ENCODE measurements at places on chromosomes 11 and 22. TPM values are rescaled to one million over a fixed set of nuclear protein-coding genes. Genes with fewer than 3 reads are reported as not detected.

GRCh38 chr11:2688381-2689231 is 11.2 kb downstream of the KCNQ1OT1 start:
- no peak overlapping the region for H3K27ac ChIP-seq
- H3K27me3 ChIP-seq: no peaks in the 10 kb centered on the region
- no peaks in the 10 kb centered on the region for H3K4me1 ChIP-seq
- DNase-seq: no peak

- no peaks in the 10 kb centered on the region for H3K4me1 ChIP-seq
- DNase-seq: no peak
- H3K27ac ChIP-seq: no peak overlapping the region
- H3K36me3 ChIP-seq: no peaks in the 10 kb centered on the region
- no peak overlapping the region for H3K4me3 ChIP-seq
These were observed 256.7 kb upstream of the CCDC90B start for GRCh38 chr11:83542861-83543260.

DNA sequence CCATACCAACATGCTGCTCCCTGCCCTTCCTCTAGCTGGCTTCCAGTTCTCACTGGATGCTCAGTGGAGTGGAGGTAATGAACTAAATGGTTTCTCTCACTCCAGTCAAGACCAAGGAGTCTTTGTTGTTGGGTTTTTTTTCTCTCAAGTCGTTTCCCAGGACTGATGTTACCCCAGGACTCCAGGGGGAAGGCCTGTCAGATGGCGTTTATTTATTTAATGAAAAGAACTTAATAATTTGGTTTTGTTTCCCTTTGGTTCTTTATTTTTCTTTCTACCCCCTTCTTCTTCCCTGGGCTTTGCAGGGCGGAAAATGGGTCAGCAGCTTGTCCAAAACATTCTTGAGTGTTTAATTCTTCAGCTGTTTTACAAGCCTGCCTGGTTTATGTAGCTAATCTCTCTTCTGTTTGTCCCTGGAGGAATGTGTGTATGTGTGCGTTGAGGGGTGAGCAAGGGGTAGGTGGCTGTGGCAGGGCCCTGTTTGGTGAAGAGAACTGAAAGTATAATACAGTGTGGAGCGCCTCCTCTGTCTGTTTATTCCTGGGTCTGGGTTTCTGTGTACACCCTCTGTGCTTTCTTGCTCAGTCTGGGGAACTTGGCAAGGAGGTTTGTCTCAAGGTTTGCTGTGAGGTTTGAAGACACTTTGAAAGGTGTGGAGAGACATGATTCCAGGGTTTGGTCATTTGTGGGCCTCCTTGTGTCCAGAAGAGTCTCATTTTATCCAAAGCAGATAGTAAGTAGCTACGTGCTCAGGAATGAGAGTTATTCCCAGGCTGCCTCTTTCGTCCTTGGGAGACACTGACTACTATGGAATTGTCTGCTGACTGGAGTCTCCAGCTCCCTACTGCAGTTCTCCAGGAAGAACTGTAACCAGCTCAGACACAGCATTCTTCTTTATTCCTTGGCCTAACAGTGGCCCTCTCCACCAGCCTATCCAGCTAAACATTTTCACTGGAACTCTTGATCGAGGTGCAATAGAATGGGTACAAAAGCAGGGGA is 175.5 kb downstream of the ADAMTS15 start:
- H3K4me3 ChIP-seq: no peak overlapping the region
- no peaks in the 10 kb centered on the region for H3K36me3 ChIP-seq
- H3K4me1 ChIP-seq: peaks cover 14% of the 10 kb centered on the region
- no peaks in the 10 kb centered on the region for H3K27me3 ChIP-seq

GRCh38 chr11:59562292-59562691 is 51.0 kb downstream of the OR4D9 start:
- no peaks in the 10 kb centered on the region for H3K27me3 ChIP-seq
- H3K27ac ChIP-seq: no peak overlapping the region
- no peak for DNase-seq
- peaks cover 4% of the 10 kb centered on the region for H3K4me1 ChIP-seq

- DNase-seq: no peak
- no peak overlapping the region for H3K4me3 ChIP-seq
- peaks cover 4% of the 10 kb centered on the region for H3K36me3 ChIP-seq
- no peaks in the 10 kb centered on the region for H3K4me1 ChIP-seq
- no peak overlapping the region for H3K27ac ChIP-seq
These were observed 9.0 kb downstream of the CRKL start for GRCh38 chr22:20926243-20926642.

DNA sequence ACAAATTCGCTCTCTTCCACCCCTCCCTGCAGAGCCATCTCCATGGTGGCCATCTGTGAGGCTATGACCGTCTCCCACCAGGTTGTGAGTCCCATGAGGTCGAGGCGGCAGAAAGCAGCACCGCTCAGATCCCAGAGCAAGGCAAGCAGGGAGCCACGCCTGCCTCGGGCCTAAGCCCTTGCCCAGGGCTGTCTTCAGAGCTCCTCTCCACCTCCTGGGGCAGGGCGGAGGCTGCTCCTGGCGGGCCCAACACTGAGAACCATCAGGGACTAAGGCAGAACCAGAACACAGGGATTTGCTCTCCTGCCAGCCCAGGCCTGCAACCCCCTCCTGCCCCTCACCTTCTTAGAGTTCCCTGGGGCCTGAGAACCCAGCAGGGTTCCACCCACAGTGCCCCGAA is 80.9 kb upstream of the WNT11 start:
- no peak overlapping the region for H3K27ac ChIP-seq
- no peaks in the 10 kb centered on the region for H3K36me3 ChIP-seq
- no peak overlapping the region for H3K4me3 ChIP-seq
- H3K4me1 ChIP-seq: no peaks in the 10 kb centered on the region

DNA sequence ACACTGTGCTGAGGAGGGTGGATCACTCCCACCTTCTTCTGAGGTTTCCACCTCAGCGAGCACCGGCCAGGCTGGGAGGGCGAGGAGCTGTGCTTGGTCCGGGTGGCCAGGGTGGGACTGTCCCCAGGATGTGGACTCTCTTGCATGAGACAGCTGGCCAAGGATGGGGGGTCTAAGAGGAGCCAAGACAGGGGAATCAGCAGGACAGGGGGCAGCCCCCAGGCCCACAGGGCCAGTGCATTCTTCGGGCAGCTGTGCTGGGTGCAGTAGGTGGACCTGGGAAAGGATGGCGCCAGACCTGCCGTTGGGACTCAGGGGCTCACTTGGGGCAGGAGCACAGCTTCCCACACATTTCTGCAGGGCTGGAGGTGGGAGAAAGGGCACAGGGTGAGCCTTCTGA is 9.5 kb downstream of the APOBEC3A start:
- no peaks in the 10 kb centered on the region for H3K36me3 ChIP-seq
- DNase-seq: no peak
- H3K27me3 ChIP-seq: peaks cover 19% of the 10 kb centered on the region
- no peak overlapping the region for H3K4me3 ChIP-seq
- no peaks in the 10 kb centered on the region for H3K4me1 ChIP-seq

TNNT3 gene
- not detected for total RNA-seq
